ENCODE measurements at places on chromosomes 5 and 9. TPM values are rescaled to one million over a fixed set of nuclear protein-coding genes. Genes with fewer than 3 reads are reported as not detected.

The ATP6V1G1 gene
- 121 TPM for total RNA-seq

- no peak for DNase-seq
- no peaks in the 10 kb centered on the region for H3K4me1 ChIP-seq
- no peaks in the 10 kb centered on the region for H3K36me3 ChIP-seq
- peaks cover 3% of the 10 kb centered on the region for H3K27me3 ChIP-seq
- H3K4me3 ChIP-seq = no peak overlapping the region
These were observed 95.5 kb downstream of the TMEM161B start for GRCh38 chr5:88172847-88173758.

DNA sequence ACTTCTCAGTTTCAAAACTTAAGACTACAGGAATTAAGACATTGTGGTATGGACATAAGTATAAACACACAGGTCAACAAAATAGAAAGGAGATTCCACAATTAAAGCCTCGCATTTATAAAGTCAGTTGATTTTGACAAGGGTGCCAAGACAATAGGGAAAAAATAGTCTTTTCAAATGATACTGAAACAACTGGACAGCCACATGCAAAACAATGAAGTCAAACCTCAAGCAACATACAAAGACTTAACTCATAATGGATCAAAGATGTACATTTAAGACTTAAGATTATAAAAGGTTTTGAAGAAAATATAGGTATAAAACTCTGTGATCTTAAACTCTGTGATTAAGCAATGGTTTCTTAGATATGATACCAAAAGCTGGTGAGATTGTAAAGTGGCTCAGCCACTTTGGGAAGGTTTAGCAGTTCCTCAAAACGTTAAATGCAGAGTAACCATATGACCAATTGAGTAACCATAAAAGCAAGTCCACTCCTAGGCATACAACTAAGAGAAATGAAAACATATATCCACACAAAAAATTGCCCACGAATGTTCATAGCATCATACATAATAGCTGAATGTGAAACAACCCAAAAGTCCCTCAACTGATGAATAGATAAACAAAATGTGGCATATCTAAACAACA lies 22.0 kb downstream of the HINT1 start:
- H3K27me3 ChIP-seq = no peaks in the 10 kb centered on the region
- DNase-seq = no peak
- H3K4me3 ChIP-seq = no peak overlapping the region
- H3K36me3 ChIP-seq = no peaks in the 10 kb centered on the region

DNA sequence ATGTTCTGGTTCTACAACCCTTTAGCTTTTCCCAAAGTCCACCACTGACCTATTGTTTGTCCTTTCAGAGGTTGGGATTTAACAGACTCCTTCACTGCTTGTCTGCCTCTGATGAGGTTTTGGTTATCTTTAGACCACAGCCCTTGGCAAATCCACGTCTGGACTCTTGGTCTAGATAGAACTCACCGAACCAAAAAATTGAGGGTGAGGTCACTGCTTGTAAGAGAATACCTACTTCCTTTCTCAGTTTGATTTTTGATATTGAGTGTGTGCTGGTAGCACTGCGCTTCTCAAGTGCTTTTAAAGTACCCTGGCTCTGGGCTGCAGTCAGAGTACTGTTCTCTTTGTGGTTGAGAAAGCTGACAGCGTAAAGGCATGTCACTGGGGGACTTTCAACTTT lies 61.7 kb downstream of the JMY start:
- no peak overlapping the region for H3K4me3 ChIP-seq
- H3K36me3 ChIP-seq = peaks cover 22% of the 10 kb centered on the region
- H3K4me1 ChIP-seq = no peaks in the 10 kb centered on the region
- H3K27me3 ChIP-seq = no peaks in the 10 kb centered on the region
- no peak overlapping the region for H3K27ac ChIP-seq

DNA sequence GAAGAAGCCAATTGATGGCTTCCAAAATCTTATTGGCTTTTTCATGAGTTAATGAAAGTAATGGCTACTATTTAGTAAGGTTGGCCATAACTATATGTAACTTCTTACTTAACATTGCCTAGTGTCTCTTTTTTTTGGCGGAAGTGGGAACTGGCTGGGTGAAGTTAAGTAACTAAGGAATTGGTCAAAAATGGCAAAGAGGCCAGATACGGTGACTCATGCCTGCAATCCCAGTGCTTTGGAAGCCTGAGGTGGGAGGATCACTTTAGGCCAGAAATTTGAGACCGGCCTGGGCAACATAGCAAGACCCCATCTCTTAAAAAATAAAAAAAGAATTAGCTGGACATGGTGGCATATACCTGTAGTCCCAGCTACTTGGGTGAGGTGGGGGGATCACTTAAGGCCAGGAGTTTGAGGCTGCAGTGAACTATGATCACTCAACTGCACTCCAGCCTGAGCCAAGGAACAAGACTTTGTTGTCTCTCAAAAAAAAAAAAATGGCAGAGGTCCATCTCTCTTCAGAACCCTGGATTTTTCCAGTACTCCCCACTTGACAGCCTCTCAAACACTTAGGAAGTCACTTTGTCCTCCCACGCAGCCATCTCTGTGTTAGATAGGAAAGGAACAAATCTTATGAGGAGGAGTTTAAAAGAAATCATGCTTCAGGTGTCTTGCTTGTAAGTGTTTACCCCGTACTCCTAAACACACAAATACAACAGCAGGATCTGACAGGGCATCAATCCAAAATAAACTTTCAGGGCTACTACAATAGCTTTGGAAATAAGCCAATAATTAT lies 75.7 kb downstream of the TEK start:
- no peak overlapping the region for H3K27ac ChIP-seq
- no peak for DNase-seq
- no peaks in the 10 kb centered on the region for H3K36me3 ChIP-seq
- no peaks in the 10 kb centered on the region for H3K4me1 ChIP-seq
- no peaks in the 10 kb centered on the region for H3K27me3 ChIP-seq

DNA sequence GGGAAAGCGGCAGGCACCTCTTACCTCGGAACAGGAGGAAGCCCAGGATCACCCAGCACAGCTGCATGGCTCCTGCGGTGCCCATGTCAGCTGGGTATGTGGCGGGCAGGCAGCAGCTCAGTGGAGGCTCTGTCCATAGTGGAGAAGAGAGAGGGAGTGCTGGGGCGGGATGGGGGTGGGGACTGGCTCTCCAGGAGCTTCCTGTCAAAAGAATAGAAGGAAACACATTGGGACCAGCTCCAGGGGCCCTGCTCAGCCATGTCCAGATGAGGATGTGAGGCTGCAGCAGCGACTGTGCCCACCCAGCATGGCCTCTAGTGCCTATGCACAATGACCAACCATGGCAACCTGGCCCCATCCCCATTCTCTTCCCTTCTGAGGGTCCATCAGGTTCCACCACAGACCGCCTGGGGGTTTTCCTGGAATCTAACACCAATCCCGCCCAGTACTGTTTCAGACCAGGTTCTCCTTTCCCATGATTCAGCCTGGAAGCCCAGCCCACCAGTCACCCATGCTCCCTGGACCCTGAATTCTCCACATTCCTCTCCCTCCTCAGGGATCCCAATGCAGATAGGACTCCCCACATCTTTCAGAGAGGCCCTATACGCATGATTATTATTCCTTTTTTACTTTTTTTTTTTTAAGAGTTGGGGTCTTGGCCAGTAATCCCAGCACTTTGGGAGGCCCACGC lies at the start of gene ECSCR:
TSS of gene ECSCR (minus strand) at position 158 of the 691 bp plus-strand sequence. CDS start at position 85, 73 bp downstream.
- H3K36me3 ChIP-seq = no peaks in the 10 kb centered on the region
- no peaks in the 10 kb centered on the region for H3K27me3 ChIP-seq
- peaks cover 36% of the 10 kb centered on the region for H3K4me1 ChIP-seq
- no peak within 1 kb of the TSS for H3K4me3 ChIP-seq
- no peak for DNase-seq

DNA sequence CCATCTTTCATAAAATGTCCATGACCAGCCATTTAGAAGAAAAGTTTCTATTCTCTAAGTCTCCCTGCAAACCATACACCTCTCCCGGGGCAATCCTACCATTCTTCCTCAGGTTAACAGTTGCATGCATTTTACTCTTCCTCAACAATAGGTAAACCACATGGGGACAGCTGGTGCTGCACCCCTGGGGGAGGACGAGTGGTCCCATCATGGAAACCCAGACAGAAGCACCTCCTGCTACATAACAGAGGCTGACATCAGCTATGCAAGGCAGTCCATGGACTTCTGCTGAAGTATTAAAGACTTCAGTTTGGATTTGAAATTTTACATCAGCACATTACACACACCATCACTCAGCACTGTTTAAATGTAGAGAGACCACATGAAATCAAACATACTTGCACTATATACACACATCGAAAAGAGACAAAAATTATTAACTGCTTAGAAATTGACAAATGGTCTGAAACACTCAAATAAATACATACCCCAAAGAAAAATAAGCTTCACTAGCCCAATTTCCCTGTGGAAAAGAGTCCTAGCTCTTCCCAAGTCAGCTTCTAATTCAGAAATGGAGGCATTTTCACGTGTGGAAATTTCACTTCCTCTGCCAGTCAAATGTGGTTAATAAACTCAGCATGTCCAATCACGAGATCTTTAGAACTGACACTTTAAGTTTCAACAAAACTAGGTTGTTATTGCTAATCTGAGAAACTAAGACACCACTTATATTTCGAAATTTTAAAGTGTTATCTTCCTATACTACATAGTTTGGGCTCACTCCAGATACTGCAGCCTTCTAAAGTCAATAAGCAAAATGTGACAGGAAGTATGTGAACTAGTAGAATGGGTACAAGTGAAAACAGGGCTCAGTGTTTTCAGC lies 173.4 kb downstream of the ROR2 start:
- no peaks in the 10 kb centered on the region for H3K36me3 ChIP-seq
- H3K4me1 ChIP-seq = no peaks in the 10 kb centered on the region
- no peak overlapping the region for H3K4me3 ChIP-seq
- no peaks in the 10 kb centered on the region for H3K27me3 ChIP-seq

GRCh38 chr5:145797336-145797735 lies 37.8 kb downstream of the PRELID2 start:
- no peak overlapping the region for H3K4me3 ChIP-seq
- no peaks in the 10 kb centered on the region for H3K4me1 ChIP-seq
- H3K27ac ChIP-seq = no peak overlapping the region
- H3K27me3 ChIP-seq = no peaks in the 10 kb centered on the region

- H3K36me3 ChIP-seq = no peaks in the 10 kb centered on the region
- H3K27ac ChIP-seq = no peak overlapping the region
- H3K4me1 ChIP-seq = no peaks in the 10 kb centered on the region
- H3K27me3 ChIP-seq = no peaks in the 10 kb centered on the region
These were observed 100.9 kb upstream of the SEMA6A start for GRCh38 chr5:116675626-116675910.

- H3K27me3 ChIP-seq = no peaks in the 10 kb centered on the region
- no peaks in the 10 kb centered on the region for H3K36me3 ChIP-seq
- no peaks in the 10 kb centered on the region for H3K4me1 ChIP-seq
- DNase-seq = no peak
- no peak overlapping the region for H3K27ac ChIP-seq
These were observed 39.0 kb upstream of the TARS1 start for GRCh38 chr5:33401482-33402390.

The RNF183 gene
- not detected for total RNA-seq

The RASGEF1C gene
- not detected for total RNA-seq

DNA sequence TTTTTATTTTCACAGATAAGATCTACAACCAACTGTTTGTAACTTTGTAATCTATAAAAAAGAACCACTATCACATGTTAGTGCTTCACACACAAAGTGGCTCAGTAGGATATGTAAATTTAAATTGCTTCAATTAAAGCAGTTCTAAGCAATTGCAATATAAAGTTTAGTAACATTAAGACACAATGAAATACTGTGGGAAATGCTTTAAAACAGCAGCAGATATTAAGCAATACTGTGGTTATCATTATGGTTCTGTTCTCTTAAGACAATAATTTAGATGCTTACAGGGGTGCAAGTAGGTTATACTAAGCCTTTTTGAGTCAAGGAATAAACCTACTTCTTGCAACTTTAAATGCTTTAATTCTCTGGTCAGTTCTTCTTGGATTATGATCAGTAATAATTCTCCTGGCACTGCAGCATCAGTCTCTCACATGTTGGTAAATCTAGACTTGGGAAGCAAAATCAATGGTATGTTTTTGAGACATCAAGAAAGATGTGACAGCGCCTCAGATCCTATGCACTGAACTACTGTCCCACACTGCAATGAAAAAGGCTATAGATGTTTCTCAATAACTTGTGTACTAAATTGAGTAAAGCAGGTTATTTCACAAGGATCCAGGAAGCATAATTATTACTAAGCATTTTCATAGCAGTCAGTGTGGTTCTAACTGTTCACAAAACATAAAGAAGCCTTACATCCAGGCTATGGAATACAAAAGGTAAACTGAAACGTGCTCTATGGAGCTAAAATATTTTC lies 338.7 kb upstream of the PDE4D start:
- no peak overlapping the region for H3K4me3 ChIP-seq
- DNase-seq = no peak
- no peaks in the 10 kb centered on the region for H3K4me1 ChIP-seq

DNA sequence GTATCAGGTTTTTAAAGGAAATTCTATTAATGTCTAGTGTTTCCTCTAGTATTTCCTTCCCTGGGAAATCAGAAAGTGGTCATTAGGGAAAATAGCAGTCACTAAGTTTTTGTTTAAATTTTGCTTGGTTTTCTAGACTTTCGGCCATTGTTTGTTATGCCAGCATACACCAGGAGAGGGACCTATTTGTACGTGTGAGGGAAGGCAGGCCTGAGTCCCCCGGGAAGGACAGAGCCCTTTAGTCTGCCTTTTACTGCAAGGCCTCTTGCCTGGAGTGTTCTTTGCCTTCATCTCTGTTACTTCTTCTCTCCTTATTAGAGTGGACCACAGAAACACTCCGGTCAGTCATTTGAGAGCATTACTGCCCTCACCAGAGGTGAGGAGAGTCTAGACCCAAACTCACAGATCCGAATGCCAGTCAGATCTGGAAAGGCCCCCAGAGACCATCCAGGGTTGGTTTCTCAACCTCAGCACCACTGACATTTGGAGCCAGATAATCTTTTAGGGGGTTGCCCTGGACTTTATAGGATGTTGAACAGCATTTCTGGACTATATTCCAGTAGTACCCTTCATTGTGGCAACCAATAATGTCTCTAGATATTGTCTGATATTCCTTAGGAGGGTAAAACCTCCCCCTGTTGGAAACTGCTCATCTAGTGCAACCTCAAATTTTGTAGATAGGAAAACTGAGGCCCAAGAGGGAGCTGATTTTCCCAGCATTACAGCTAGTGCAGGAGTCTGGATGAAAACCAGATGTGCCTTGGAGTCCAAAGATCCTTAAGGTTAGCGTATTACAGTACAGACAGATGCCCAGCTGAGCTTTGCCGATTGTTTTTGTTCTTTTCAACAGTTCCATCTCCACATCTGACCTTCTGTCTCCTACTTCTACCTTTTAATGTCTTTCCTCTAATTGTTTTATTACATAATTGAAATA lies 93.0 kb upstream of the NIPAL4 start:
- no peaks in the 10 kb centered on the region for H3K27me3 ChIP-seq
- H3K27ac ChIP-seq = no peak overlapping the region
- H3K36me3 ChIP-seq = peaks cover 84% of the 10 kb centered on the region
- no peaks in the 10 kb centered on the region for H3K4me1 ChIP-seq

DNA sequence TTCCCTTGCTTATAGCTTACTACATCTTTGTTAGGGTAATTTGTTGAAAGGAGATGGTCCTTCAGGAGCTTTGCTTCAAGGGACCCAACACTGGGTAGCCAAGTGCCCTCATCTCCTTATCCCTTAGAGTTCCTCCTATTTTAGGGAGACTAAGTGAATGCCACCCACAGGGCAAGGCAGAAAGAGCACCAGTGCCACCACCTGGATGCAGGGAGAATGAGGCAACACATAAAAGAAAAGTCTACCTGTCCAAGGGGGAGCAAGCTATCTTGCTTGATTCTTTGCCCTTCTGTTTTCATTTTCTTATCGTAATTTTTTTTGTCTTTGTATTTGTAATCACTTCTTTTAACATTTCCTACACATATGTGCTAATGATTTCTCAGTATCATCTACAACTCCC lies 205.5 kb downstream of the NPR3 start:
- H3K36me3 ChIP-seq = no peaks in the 10 kb centered on the region
- no peak overlapping the region for H3K4me3 ChIP-seq
- H3K27ac ChIP-seq = no peak overlapping the region
- no peaks in the 10 kb centered on the region for H3K4me1 ChIP-seq
- DNase-seq = no peak

The IRX2 gene
- total RNA-seq = not detected
